ENCODE measurements at places on chromosomes 2 and 18.

DNA sequence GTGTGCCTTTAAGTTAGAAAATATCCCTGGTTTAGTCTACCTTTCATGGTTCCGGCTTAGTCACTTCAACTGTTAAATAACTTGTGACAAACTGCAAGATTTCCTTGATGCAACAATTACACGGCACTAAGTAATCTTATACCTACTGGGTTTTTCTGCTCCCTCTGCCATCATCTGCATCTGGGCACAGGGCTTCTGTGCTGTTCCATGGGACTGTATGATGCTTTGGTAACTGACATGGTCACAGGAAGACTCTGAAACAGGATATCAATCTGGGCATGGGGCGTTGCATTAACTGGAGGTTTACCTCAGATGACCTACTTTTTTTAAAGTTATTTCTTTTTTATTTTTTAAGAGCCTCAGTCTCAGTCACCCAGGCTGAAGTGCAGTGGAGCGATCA is 365.4 kb downstream of the SS18 start:
- DNase-seq, result no peak

GRCh38 chr2:179532863-179533278 is 268.2 kb upstream of the SESTD1 start:
- no peak for DNase-seq

DNA sequence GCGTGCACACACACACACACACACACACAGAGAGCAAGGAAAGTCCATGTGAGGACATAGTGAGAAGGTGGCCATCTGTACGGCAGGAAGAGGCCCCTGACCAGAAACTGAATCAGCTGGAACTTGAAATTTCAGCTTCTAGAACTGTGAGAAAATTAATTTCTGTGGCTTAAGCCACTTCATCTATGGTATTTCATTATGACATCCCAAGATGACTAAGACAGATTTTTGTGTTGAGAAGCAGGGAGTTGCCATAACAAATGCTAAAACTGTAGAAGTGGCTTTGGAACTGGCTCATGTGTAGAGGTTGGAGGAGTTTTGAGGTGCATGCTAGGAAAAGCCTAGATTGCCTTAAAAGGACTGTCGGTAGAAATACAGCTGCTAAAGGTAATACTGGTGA is 63.4 kb upstream of the ZBTB7C start:
- DNase-seq, result no peak

DNA sequence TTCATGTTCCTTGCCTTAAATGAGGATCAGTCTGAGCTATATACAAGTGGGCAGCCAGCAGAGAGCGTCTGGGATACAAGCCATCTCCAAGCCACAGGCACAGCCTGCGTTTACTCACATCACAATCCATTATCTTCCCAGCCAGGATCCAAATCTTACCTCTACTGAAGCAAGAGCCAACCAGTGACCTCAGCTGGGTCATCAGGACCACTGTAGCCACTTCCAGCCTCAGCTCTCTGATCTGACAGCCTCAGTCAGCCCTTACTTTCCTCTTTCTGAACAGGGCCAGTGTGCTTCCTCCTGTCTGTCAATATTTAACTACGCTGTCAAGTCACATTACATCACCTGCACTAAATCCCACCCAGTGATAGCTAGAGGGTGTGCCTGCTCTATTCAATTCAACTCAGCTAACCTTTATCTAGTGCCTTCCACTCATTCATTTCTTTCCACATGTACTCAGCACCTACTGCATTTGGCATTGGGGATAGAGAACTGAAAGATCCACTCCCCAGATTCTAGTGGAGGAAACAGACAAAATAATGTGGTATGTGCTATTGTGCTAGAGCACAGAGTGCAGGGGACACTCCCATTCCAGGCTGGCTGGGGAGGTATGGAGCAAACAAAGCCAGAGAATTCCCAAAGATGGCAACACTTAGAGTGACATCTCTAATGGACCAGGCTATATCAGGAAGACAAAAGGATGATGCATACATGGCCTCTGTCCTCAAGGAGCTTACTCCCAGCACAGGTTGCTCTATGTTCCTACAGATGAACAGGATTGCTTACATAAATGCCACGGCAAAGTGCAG is 146.5 kb downstream of the NCKAP5 start:
- no peak for DNase-seq

DNA sequence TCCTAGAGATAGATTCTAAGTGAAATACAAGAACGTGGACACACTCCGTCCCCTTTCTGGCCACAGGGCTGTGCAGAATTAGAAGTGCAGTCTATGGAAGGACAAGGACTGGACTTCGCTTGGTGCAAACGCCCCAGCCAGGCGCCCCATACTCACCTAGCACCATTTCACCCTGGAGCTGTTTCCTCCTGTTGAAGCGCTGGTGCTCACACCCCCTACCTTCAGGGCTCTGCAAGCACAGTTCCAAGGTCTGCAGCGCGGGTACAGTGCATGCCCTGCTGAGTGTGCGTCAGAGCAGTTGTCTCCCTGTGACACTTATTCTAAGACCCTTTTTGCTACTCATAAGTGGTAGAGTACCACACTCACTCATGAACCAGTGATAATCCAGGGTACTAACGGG is 3.0 kb downstream of the HPCAL1 start:
- DNase-seq, result no peak

DNA sequence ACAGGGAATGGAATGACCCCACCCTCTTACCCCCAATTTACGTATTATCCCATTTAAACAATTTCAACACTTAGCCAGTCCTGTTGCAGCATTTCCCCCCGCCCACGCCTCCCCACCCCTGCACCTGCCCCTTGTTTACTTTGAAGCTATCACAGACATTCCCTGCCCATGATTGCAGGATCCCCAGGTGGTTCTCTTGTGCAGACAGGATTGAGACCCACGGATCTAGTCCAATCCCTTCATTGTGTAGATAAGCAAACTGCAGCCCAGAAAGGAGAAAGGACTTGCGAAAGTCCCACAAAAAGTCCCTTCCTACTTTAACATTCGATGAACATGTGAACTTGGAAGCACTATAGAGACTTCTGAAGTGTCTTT is 38.9 kb downstream of the TMEM17 start:
- DNase-seq, result no peak

DNA sequence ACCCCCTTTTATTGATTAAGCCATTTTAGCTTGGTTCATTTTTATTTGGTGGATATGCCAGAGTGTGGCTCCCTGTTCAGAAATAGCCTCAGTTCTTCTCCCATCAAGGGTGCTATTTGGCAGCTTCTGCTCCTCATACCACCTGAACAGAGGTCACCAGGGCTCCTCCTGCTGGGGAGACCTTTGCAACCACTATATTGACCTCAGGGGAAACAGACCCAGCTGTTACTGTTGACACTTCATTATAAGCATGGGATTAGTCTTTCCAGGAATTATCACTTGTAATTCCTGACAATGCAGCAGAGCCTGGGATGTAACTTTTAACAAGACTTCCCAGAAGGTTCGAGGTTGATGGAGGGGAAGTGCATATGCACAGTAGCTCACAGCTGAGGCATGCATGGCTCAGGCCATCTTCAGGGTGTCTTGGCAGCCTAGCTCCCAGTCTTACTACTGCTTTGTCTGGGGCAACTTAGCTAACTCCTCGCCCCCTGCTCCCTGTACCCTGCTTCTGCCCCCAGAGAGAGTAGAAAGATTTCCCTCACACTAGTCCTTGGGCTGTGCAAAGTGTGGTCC is 239.4 kb upstream of the SPRED2 start:
- no peak for DNase-seq

- no peak for DNase-seq
Measured at GRCh38 chr2:38765149-38765548, 12.9 kb upstream of the GEMIN6 start.

GRCh38 chr2:191350826-191351225 is 105.6 kb downstream of the MYO1B start:
- DNase-seq, result no peak

GRCh38 chr2:19887510-19887909 is 14.3 kb downstream of the TTC32 start:
- no peak for DNase-seq

DNA sequence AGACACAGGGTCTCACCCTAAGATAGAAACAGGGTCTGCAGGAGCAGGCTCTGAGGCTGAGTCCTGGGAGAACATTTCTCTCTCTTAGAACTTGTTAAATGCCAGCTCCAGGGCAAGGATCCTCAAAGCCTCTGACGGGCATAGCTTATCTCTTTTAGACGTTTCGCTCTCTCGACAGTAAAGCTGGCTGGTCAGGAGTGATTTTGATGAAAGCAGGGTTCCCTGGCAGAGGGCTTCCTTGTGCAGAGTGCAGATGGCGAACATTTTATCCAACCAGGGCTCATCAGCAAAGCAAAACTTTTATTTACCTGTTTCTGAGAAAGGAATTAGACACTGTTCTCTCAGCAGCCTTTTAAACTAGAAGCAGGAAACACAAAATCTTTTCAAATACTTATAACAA is 350.8 kb downstream of the ALK start:
- no peak for DNase-seq

GRCh38 chr18:79953971-79954651 is 2.7 kb upstream of the SLC66A2 start:
- no peak for DNase-seq

GRCh38 chr2:1793001-1793867 is 48.9 kb upstream of the PXDN start:
- DNase-seq, result no peak

DNA sequence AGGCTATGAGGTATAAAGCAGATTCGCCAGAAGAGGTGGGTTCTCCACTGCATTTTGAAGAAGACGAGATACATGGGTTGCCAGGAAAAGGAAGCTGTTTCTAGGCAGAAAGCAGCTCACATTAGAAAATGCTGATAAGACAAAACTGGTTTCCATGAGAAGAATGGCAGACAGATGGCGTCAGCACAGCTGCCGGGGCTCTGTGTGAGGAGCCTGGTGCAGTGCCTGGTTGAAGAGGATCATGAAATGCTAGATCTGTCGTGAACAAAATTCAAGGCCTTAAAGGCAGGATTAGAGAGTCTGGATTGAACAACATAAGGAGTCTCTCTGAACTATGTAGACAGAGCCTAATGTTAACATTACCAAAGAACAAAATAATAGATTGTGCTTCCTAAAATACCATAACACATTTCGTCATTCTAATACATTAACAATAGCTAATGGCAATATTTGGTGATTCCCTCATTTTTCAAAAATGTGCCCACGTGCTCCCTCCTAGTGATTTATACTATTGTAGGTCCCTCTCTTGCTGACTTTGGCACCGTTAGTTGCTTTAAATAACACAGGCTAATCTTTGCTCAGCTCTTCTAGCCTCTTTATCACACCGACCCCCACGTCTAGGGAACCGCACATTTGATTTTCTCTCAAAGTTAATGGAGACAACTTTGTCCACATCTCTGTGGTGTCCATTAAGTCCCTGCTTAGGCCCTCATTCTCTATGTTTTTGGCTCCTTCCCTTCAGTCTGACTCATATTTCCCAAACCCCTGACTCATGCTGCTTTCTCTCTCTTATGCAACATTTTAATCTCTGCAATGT is 38.2 kb downstream of the EFEMP1 start:
- DNase-seq, result no peak

- DNase-seq, result no peak
Measured at GRCh38 chr2:189658306-189659212, 2.7 kb upstream of the ASNSD1 start.

DNA sequence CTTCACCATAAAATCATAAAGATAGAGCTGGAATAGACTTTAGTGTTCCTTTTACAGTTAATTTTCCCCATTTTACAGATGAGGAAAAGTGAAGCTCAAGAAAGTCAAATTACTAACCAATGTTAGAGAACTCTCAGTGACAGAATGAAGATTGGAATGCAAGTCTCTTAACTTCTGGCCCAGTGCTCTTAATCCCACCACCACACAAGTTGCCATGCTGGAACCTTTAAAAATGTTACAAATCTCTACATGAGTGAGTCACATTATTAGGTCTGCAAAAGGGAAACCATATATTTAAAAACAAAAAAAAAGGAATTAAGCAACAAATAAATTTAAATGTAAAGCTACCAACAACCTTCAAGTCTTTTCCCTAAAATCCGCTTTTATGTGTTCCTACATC is 3.5 kb downstream of the NCKAP1 start:
- DNase-seq, result no peak

- no peak for DNase-seq
Measured at GRCh38 chr2:154623819-154624218, 74.7 kb upstream of the KCNJ3 start.

- DNase-seq, result no peak
Measured at GRCh38 chr2:16614314-16614860, 51.2 kb downstream of the CYRIA start.

DNA sequence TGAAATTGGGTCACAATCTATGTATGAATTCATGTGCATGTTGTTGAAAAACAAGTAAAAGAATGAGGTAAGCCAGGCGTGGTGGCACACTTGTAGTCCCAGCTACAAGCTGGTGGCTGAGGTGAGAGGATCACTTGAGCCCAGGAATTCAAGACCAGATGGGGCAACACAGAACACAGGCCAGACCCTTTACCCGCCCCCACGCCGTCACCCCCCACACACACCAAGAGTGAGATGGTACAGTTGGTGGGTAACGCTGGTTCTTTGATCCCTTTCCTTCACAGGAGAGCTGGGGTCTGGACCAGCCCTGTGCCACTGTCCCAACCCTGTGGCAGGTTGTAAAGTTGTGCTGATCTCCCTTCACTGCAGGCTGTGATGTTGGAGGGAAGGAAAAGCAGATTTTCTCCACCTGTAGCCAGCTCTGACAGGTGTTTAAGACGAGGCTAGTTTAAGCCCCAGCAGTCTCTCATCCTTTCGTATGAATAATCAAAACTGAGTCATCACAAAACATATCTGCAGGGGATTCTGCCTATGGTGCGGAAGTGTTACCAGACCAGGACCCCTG is 13.6 kb downstream of the B3GNT2 start:
- DNase-seq, result no peak

GRCh38 chr18:6010284-6010683 is 115.0 kb upstream of the TMEM200C start:
- DNase-seq, result no peak

DNA sequence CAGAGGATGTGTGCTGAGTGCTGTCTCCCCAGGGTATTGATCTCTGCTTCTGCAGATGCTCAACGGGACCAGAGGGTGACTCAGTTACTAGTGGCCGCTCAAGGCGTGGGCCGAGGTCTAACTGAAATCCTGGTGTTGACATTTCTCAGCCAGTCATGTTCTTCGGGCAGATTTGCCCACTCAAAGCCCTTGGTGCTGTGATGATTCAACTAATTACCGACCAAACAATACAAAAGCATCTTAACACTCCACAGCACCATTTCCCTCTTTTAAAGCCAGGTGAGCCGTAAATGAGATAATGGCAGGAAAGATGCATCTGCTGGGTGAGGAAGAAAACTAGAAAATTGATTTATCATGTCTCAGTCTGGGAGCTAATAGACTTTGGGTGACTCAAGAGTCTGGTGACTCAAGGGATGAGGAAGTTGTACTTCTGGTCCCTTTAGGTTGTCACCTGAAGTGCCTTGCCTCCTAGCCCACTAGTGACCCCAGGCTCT is 32.7 kb upstream of the PRLH start:
- DNase-seq, result no peak

GRCh38 chr2:177595126-177595845 is 202.7 kb downstream of the AGPS start:
- DNase-seq, result no peak

DNA sequence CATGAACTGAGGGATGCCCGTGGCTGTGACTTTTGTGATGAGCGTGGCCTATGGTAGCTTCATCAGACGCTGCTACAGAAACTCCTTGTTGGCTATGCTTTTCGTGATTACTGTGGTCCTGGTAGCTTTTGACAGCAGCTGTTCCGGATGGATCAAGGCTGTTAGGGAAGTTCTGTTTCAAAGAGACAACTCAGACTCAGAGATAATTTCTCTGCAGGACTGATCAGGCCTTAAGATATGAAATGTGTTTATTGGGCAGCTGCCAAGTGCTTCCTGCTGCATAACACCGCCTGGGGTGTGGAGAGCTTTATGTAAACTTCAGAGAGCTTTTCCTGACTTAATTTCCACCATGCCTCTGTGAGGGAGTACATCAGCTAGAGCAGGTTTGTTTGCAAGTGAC is 243.8 kb downstream of the TSN start:
- DNase-seq, result no peak
